ENCODE measurements at places on chromosomes 2 and 18.

DNA sequence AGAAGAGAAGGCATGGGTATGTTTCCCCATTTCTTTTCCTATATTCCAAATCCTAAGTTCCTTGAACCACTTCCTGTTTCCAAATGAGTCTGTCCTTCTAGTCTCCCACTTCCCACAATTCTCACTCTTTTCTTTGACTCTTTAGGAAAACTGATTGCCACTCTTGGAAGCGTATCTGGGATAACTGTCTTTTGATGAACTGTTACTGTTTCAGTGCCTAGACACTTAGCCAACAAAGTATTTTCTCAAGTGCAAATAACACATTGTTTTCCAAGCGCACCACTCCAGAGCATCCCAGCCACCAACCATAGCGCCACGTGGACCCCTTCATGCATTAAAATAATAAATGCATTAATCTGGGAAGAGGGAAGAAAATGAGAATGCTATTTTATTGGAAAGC is 342.8 kb downstream of the MTX2 start:
- no peak for DNase-seq

DNA sequence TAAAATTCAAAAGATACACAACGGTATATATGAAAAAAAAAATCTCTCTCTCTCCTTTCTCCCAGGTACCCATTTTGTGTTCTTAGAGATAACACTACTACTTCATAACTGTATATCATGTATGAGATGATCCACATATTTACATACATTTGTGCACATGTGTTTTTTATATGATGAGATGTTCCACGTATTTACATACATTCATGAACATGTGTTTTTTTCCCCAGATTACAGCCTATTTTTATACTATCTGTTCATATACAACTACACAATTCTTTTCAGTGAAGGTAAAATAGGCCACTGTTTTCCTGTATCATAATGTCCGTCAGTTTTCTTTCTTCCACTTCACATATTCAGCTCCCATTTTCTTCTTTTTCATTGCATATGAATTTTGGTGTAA is 808.9 kb downstream of the LRRTM4 start:
- DNase-seq: no peak

DNA sequence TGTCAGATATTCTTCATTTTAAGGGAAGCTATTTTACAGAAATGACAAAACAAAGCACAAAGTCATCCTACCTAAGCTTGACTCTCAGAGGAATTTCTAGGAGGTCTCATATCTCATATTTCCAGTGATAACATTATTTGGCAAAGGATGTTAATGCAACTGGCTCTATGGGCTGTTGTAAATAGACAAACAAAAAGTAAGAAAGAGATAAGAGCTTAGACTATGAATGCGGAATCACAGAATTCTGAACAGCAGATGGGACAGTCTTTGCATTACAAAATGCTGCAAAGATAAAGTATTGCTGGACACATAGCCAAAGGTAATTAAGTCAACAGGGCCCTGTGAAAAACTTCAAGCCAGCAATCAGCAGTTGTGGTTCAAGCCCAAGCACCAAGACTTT is 23.9 kb downstream of the PIAS2 start:
- no peak for DNase-seq

- peak; percentile 18 for DNase-seq
These were observed 106.1 kb downstream of the TXNL1 start for GRCh38 chr18:56532176-56532840.

GRCh38 chr2:104118889-104119288 is 735.0 kb upstream of the POU3F3 start:
- DNase-seq: no peak

- DNase-seq: no peak
These were observed 6.8 kb upstream of the STK25 start for GRCh38 chr2:241514986-241515737.

- no peak for DNase-seq
These were observed 35.8 kb downstream of the TGFA start for GRCh38 chr2:70517804-70518203.

DNA sequence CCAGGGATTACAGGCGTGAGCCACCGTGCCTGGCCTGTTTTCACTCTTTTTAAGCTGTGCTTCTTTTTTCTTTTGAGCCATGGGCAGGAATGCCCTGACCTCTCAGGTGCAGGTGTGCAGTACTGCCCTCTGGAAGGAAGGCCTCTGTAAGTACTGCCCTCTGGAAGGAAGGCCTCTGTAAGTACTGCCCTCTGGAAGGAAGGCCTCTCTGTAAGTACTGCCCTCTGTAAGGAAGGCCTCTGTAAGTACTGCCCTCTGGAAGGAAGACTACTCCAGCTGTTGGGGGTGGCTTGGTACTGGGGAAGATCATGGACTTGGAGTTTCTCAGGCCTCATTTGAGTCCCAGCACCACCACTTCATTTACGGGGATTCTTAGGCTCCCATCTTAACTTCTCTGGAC is 248.5 kb upstream of the ID2 start:
- no peak for DNase-seq

- DNase-seq: no peak
These were observed 44.7 kb downstream of the PID1 start for GRCh38 chr2:229226382-229226781.
